ENCODE measurements at places on chromosomes 4 and X.

DNA sequence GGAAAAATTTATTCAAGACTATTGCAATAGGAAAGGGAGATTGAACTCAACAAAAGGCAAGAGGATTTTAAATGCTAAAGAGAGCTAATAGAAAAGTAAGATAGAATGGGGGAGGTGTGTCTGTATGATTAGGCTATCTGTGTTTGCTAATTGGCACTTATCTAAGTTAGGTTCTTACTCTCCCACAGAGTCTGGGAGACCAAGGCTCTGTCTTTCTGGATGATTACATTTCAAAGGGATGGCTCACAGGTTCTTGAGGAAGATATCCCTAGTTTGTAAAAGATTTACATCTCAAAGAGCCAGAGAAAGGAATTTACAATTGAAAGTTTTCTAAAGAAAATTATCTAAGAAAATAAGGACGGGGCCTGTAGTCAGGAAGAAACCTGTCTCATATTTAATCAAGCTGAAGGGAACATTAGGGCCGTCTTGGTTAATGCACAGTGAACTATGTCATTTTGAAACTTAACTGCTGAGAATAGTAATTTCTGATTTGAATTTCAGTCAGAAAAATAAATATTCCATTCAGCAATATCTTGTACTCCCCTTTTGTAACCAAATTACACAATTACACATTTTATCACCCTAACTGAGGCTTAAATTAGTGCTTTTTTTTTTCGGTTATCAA, 75.8 kb downstream of the MAGEB10 start:
- no peak for DNase-seq

- no peak for DNase-seq
Measured at GRCh38 chrX:84144281-84144680, 43.7 kb downstream of the RPS6KA6 start.

DNA sequence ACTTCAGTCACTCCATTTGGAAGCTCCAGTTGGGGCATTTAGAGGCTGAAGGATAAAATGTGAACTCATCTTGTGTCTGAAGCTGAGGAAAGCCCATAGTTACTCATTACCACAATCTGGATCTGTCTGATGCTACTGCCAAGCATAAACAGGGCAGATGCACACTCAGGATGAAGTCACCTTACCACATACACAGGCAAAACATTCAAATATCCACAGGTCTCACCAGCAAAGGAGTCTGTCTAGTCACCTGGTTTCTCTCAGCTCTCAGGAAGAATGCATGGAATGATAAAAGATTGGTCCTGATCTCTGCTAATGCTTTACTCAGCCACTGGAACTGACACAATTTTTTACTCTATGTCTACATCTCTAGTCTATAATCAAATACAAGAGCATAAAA, 13.0 kb upstream of the ODAPH start:
- DNase-seq: no peak

DNA sequence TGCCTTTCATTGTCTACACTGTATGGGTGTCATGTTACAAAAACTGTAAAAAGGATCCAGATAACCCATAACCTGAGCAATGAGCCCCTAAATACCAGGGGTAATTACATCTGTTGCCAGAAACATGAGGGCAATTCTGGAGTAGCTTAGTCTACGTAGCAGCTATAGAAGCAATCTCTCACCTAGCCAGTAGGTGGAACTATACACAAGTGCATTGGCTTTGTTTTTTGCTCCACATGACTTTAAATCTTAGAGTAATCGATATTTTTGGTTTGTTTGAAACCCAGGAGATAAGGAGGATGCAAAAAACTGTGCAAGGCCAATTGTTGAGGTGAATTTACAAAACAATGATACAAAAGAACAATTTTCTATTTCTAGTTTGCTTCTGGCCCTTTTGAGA, 57.5 kb downstream of the GPR82 start:
- DNase-seq: no peak

DNA sequence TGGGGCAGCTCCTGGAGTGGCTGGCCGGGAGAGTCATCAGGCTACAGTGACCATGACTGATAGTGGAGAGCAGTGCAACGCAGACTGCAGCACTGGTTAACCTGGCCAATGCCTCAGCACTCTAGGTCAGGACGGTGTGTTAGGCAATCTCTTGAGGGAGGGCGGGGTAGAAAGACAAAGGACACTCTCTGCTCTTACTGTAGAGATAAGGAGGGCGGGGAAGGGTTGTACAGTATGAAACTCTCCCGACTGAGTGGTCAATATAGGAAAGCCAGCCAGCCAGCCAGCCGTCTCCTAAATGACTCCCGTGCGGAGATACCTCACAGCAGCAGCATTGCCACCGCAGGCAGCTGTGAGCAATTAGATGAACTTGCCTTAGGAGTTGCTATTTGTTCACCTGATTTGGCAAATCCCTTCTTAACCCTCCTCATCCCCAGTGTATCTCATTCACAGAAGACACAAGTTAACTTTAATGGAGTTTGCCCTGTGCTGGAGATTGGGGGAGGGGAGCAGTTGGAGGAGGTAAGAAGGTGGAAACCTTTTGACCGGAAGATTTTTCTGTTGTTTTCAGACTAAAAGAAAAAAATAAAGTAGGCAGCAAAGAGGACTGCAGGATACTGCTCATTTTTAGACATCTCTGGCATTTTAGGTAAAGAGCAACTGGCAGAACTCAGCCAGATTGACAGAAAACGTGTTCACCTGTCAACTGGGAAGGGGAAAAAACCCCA, 330.5 kb downstream of the HNRNPD start:
- DNase-seq: no peak

- DNase-seq: no peak
Measured at GRCh38 chr4:107468812-107469211, 251.2 kb downstream of the PAPSS1 start.

DNA sequence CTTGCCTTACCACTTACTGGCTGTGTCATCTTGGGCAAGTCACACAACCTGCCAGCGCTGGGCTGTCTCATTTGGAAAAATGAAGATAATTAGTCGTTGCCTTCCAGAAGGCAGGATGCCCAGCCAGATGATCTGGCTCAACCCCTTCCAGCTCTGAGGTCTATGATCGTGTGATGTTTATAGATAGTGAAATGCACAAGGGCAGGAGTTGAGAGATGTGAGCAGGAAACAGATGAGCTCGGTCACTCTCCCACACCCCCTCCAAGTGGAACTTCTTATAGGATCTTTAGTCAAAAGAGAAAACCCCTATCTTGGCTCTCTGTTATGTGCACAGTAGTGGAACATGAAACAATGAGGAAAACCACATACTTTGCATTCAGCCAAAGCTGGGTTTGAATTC, 336.8 kb upstream of the PPARGC1A start:
- DNase-seq: no peak

DNA sequence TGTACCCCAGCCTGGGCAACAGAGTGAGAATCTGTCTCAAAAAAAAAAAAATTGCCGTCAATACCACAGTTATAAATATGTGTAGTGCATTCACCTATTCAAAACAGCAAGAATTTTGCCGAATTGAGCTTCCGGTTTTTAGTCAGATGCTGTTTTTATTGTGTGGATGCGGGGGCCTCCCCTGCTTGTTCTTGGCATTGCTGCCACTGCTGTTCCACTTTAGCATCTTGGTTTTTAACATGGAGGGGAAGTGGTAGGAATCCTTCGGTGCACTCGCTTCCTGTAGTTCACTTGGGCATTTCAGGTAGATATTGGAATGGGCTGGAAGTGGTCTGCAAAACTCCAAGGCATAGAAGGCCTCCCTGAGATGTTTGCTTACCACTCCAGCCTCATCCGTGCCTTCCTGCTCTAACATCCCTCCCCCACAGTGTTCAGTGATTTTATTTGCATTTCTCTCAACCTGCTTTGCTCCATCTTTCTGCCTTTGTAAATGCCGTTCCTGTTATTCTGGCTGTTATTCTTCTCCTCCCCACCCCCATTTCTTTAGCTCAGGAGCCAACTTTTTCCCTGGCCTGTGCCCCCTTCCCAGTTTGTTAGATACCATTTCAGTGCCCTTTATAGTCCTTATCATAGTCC, 25.5 kb downstream of the MOB1B start:
- no peak for DNase-seq

- DNase-seq: no peak
Measured at GRCh38 chrX:27860337-27860736, 52.5 kb downstream of the MAGEB10 start.

DNA sequence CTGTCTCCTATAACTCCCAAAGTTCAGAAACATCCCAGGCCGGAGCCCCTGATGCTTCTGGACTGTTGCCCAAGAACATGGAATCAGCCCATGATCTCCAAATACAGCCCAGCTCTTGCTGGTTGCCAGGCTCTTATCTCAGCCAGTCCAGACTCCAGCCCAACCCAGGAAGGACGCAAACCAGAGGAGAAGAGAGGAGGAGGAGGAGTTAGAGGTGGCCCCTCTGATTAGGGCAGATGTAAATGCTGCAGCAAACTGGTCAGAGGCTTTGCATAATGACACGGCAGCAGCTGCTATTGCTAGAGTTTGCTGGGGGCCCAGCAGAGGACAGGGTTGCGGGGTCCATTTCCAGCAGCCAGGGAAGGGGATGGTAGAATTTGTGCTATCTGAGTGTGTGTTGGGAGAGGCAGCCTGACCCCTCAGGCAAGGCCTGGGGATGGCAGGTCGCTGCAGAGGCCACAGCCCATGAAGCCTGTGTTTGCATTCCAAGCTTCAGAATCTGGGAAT, 4.2 kb upstream of the OTUD5 start:
- DNase-seq: no peak

GRCh38 chr4:56742080-56742871, 61.2 kb upstream of the HOPX start:
- no peak for DNase-seq

- DNase-seq: no peak
Measured at GRCh38 chr4:151197247-151197646, 79.7 kb upstream of the PRSS48 start.

- DNase-seq: no peak
Measured at GRCh38 chr4:140096483-140096861, 57.5 kb downstream of the MAML3 start.

GRCh38 chr4:186584912-186585311, 29.5 kb upstream of the MTNR1A start:
- no peak for DNase-seq

DNA sequence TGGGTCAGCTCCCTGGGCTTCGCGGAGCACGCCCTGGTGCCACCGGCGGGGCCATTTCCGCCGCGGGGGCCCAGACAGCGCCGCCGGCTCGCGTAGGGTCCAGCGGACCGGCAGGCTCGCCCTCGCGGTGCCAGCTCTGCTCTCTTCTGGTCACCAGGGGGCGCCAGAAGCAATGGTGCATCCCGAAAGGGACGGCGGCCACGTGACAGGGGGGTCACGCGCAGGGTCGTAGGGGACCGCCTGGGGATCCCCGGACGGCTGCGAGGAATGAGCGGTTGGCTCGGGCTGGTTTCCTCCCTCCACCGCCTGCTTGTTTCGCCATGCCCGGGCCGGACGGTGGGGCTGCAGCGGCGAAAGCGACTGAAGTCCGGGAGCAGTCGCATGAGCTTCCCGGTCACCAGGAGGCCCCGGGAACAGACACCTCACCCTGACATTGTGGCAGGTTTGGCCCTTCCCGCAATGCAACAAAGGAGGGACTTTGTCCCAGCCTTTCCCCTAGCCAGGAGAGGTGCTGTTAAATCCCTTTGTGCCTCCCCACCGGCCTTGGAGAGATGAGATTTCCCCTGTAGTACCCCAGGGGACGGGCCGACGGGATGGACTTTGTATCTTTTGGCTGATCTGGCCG, 15.8 kb downstream of the ZCCHC12 start:
- no peak for DNase-seq

DNA sequence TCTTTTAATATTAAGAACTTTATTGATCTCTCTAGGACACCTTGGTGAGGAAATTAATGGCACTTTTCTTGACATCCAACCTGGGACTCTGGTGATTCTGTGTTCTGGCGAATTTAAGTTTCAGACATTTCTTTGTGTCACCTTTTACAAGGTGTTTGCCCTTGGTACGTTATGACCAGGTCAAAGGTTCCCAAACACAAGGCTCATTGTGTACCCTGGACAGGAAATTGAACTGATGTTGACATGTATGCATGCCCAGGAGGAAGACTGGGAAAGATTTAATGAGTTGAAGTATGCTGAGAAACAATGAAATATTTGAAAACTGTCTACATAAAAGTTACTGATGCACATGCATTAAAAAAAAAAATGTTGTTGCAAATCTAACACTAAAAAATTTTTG, 22.1 kb downstream of the NIPAL1 start:
- DNase-seq: no peak

DNA sequence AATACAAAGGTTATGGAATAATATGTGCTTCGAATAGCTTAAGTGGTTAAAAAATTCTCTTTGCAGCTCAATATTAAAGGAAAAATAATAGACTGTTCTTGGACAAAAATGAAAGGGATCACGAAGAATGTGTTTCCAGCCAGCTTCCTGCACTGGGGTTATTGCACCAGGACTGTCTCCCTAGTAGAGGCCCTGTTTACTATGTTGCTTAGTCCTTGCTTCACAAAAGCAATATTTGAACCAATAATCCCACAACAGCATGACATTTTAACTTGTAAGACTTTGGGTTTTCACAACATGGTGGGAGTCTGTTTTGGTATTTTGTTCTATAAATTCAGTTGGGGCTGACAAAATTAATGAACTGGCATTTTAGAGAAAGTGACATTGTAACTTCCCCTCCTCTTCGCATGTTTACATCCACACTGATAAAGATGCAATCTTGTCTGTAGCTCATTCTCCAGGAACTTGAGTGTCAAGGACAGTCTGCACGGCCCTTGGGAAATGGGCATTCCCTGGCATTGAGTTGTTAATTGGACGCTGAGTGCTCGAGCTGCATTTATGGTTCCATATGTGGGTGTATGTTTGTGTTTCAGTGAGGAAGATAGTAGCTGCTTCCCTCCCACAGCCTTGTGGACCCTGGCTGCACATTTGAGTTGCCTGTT, 39.0 kb downstream of the SHROOM2 start:
- DNase-seq: no peak

DNA sequence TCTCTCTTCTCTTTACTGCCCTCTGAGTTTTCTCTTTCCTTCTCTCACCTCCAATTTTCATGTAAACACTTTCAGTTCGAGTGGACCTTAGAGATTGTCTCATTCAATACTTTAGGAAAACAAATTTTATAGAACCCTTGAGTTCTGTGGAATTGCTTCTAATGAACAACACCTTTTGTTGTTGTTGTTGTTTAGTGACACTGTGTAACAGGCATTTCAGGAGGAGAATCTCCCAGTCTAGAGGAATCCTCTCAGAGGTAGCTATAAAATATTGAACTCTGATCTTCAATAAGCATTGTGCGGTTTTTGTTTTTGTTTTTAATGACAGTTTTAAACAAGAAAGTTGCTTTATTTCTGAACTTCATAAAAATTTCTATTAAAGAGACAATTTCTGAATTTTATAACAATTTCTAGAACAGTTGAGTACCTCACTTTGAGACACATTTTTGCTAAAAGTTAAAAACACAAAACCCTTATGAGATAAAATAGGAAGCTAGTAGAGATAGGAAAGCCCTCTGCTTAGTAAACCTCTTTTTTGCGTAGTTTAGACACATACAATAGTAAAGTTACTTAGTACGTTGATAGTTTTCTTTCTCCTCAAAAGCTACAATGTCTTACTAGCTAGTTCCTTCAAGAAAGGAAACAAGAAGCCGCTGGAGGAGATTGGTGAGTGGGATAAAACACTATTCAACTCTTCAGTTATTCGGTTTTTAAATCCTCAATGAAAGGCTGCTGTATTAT, 38.8 kb downstream of the CLCN3 start:
- DNase-seq: no peak

GRCh38 chr4:139018501-139018900, 2.9 kb downstream of the NOCT start:
- DNase-seq: no peak
